OCI-M1 (cell line): ENCODE measurements at places on chromosomes 2 and 18.

GRCh38 chr2:68643011-68643873, at the start of gene PROKR1:
Gene PROKR1 (plus strand): TSS chr2:68643579. CDS start chr2:68645822, 2,243 bp downstream.
- peak; percentile 23 for DNase-seq

DNA sequence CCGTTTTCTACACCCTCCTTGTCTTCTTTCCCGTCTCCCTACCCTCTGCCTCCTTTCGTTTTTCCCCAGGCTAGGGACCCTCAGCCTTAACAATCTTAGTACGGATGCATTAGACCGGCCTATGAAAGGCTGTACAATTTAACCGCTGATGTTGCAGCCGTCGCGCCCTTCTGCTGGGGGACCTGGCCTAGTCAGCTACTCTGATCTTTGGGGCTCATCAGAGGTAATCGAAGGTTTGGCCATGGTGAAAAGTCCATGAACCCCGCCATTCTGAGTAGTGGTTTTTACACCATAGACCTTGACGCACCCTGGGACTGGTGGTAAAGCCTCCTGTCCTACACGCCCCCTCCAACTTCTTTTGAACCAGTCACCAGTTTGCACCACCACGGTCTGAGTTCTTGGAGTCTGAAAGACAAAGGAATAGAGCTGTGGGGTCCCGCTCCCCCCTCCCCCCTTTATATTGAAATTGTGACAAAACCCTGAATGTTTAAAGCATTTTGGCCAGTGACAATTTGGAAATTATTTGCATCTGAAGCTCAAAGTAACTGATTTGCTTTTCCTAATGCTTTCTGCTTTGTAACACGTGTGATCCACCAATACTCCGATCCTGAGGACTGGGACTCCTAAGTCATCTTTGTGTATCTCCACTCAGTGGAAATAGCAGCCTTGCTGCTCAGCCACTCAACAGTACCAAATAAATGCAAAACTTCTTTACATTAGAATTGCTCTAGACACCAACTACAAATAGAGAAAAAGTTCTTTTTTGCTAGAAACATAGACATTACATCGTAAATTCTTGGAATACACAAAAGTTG, 642 bp upstream of the SRSF7 start:
- DNase-seq, result peak; percentile 60

GRCh38 chr18:58541146-58541788, 87.6 kb downstream of the ALPK2 start:
- DNase-seq, result peak; percentile 10

GRCh38 chr2:235861383-235861782, 306.8 kb downstream of the GBX2 start:
- no peak for DNase-seq

- DNase-seq, result no peak
Measured at GRCh38 chr18:57337890-57338289, 14.5 kb upstream of the ST8SIA3 start.

DNA sequence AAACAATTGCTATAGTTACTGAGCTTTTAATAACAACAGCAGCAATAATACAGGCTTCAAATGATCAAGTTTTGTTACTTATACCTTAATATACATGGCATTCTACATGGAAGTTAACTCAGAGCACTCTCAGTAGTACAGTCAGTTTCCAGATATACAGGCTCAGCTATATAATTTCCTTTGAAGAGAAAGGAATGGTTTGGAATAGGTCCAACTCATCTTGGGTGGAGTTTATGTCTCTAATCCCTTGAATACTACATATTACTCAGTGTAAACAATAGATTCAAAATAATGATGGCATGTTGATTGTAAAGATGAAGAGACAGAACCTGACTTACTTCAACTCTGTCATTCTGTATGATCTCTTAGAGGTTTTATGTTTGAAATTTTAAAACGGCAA, 174.9 kb downstream of the EPHA4 start:
- no peak for DNase-seq

GRCh38 chr18:56382541-56382940, 255.9 kb downstream of the TXNL1 start:
- DNase-seq, result no peak

DNA sequence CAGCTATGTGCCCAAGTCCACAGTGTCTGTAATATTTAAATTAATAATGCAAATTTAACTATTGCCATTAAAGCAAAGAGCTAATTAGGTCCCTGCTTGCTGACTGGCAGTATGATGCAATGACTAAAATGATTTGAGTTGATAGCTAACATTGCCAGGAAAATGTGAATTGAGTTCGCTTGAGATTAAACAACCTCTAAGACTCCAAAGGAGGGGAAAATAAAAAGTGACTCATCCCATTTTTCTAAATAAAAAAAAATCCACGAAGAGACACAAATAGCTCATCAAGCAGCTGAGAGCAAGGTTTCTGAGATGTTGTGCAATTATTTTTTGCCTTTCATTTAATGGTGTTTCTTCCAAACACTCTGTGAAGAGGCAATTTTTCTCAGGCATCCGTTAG, 413.0 kb downstream of the MTX2 start:
- DNase-seq, result peak; percentile 48

DNA sequence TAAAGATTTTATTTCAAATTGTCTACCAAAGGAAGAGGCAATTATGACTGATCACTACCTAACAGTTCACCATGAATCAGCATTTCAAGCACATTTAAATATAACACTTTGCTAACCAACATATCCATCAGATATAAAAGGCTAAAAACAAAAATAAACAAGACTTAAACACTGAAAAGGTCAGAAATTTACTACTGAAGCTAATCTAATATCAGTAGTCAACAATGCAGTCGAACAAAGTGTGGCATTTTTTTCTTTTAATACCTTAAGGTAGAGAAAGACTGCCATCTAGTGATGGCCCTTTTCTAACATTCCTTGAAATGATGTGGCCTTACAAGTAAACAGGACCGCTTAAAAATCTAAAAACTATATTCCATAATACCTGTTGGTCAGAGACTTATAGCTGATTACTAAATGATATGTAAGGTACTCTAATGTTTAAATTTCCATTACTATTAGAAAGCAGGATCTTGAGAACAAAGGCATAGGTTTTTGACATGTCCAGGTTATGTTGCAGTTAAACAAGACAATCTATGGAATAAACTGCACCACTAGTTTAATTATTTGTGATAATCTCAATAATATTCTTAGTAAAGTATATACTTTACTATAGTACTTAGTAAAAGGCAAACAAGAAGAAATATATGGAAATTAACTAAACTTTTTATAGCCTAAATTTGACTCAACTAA, 80.0 kb downstream of the EXOC6B start:
- peak; percentile 69 for DNase-seq

DNA sequence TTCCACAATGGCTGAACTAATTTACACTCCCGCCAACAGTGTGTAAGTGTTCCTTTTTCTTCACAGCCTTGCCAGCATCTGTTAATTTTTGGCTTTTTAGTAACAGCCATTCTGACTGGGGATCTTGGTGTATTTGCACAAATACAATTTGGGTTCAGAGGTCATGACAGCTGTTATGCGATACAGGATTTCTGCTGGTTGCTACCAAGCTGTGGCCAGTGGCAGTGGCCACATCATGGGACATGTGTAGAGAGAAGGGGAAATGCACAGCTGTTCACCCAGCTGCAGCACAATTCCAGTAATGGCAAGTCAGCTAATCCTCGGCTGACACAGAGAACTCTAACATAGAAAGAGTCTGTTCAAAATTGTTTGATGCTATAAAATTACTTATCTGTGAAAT, 21.0 kb upstream of the SELENOI start:
- no peak for DNase-seq
